ENCODE measurements at places on chromosomes 11 and 22.

DNA sequence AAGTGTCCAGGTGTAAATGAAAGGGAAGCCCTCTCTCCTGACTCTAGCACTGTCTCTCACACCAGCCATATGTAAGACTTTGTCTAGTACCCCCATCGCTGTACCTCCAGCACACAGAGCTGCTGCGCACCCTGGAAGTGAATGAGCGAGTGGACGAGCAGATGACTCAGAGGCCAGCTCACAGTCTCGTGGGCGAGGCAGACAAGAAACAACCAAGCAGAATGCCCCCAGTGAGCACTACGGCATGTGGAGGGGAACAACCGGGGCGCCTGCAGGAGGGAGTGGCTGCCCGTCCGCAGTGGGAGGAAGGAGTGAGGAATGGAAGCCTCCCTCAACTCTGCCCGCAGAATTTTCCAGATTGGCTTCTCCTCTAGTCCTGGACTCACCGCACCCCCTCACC, 46.4 kb downstream of the MCM5 start:
- no peak for DNase-seq

DNA sequence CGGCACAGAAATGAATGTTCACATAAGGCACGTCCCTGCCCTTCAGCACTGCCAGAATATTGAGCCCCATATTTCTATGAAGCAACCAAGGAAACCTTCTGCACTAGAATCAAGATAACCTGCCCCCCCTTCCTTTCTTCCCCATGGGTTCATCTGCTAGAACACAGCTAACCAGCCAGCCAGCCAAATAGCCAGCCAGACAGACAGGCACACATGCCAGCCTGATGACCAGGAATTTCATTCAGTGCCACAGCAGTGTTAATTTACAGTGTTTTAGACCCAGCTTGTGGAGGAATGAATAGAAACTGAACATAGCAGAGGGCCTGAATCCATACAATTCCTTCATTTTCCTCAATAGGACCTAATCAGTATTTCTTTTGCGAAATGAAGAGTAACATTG, 57.0 kb downstream of the TENM4 start:
- no peak for DNase-seq

GRCh38 chr11:3156661-3157311, 8.3 kb downstream of the OSBPL5 start:
- DNase-seq, result no peak

DNA sequence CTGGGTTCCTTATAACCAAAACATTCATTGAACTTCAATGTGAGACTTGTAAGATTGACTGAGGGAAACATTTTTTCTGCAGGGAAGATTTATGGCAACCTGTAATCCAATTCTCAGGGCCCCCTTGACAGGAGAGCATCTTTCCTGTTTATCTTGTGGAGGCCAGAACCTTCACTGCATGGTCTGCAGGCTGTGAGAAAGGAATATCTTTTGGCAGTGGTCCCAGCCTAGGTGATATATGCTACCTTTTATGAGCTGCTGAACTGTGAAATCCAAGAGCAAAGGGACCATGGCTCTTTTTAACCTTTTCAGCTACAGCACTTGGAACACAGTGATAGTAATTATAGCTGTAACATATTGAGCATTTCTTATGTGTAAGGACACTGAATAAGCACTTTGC, 590.2 kb upstream of the B3GAT1 start:
- DNase-seq, result no peak

DNA sequence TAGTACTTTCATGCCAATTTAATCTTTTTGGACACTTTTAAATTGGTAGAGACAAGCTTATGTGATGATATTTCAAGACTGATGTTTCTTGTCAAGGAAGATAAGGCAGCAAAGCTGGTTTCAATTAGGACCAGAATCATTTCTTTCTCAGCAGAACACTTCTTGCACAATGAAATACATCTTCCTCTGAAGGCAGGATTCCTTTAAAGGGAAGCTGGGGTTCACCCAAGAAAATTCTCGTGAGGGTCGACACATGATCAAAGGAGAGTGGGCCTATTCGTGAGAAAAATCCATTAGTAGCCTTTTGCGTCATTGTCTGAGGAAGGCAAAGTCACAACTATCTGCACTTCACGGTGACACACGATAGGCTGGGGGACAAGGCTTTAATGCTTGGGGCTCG, 17.6 kb downstream of the TTC12 start:
- no peak for DNase-seq

- no peak for DNase-seq
These were observed 126.6 kb downstream of the DSCAML1 start for GRCh38 chr11:117670443-117670842.

- no peak for DNase-seq
These were observed 11.4 kb downstream of the DNAJB13 start for GRCh38 chr11:73962101-73962705.

- DNase-seq, result no peak
These were observed 28.4 kb downstream of the CARS1 start for GRCh38 chr11:3028813-3029212.

DNA sequence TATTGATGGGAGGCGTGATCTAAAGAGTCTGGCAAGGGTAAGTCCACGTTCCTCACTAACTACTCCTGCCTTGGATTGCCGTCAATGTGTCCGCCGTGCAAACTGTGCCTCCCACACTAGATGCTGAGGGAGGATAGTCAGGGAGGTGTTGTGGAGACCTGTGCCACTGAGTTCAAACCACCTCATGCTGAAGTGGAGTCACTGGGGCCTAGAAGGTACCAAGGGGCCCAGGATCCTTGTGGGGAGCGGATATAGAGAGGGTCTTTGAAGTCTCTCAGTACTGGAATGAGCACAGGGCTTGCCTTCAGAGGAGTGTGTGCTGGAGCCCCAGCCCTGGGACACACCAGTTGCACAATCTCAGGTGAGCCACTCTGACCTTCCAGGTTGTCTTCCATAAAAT, 27.1 kb upstream of the TMPRSS4 start:
- no peak for DNase-seq

DNA sequence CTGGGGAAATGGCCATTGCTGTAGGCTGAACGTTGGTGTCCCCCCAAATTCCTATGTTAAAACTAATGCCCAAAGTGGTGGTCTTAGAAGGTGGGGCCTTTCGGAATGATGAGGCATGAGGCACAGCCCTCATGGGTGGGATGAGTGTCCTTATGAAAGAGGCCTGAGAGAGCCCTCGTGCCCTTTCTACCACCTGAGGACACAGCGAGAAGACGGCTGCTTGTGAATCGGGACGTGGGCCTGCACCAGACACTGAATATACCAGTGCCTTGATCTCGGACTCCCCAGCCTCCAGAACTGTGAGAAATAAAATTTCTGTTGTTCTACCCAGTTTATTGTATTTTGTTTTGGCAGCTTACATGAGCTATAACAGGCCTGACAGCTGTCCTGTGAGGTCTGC, 162.9 kb upstream of the B3GAT1 start:
- no peak for DNase-seq

GRCh38 chr11:37504060-37504611, 906.1 kb upstream of the RAG2 start:
- no peak for DNase-seq

- DNase-seq, result no peak
These were observed 123.6 kb upstream of the BID start for GRCh38 chr22:17897858-17898257.

DNA sequence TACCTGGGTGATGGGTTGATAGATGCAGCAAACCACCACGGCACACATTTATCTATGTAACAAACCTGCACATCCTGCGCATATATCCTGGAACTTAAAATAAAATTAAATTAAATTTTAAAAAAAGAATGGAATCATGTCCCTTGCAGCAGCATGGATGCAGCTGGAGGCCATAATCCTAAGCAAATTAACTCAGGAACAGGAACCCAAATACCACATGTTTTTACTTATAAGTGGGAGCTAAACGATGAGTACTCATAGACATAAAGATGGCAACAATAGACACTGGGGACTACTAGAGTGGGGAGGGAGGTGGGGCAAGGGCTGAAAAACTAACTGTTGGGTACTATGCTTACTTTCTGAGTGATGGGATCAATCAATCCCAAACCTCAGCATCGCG, 40.9 kb downstream of the CWC15 start:
- no peak for DNase-seq

GRCh38 chr11:45859661-45860140, 12.4 kb downstream of the CRY2 start:
- no peak for DNase-seq

DNA sequence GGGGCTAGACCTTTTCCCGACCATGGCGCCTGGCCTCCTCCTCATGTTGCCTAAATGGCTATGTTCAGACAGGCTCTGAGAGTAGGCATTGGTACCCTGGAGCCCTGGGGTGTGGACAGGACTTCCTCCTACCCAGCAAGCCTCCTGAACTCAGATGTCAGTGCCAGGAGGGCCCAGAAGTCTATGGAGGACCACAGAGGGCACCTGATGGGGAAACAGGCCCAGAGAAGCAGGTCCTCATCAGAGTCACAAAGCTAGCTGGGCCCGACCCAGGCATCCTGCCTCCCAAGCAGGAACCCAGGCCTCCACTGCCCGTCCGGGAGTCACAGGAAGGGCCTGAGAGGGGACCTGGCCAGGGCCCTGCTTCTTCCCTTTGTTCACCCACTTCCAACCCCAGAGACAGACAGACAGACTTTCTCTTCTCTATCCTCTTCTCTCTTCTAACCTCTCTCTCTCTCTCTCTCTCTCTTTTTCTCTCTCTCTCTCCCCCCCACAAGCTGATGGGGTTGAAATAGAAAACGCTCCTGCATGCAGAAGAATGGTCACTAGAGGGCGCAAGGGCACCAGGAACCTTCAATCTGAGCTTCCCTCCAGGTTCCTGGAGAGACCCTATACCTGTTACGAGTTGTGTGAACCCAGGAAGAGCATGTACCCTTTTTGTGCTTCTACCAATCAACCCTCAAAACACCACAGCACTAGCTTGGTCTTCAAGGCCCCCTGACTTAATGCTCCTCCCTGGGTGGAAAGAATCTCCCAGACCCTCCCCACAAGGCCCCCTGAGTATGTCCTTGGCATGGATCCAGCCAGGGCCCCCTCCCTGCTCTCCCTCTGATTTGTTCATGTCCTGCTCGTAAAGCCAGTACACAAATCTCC, 27.1 kb downstream of the ARAP1 start:
- peak; percentile 71 for DNase-seq
